ENCODE measurements at places on chromosomes 7 and 10. TPM values are rescaled to one million over a fixed set of nuclear protein-coding genes. Genes with fewer than 3 reads are reported as not detected.

DNA sequence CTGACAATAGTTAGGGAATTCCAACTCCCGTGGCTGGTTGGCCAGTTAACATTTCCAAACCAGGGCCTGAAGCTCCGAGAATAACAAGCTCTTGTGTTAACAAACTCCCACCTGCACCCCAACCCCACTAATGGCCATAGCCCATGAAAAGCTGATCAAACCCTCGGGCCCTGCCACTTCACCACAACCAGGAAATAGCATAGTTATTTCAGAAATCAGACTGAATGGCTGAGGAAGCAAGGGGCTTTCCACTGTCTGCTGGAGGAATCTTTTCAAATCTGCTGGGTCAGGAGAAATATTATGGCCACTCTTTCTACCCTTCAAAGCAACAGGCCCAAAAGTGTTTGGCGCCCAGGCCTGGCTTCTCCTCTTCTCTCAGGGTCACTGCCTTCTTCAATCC, 145.6 kb downstream of the GLCCI1 start:
- peaks cover 25% of the 10 kb centered on the region for H3K4me1 ChIP-seq
- no peak overlapping the region for H3K4me3 ChIP-seq
- peak overlapping the region; percentile 73 for H3K27ac ChIP-seq
- DNase-seq, result no peak

GRCh38 chr7:100884736-100885439, 4.6 kb downstream of the UFSP1 start:
- peak overlapping the region; percentile 76 for H3K4me3 ChIP-seq
- peaks cover 26% of the 10 kb centered on the region for H3K36me3 ChIP-seq
- H3K4me1 ChIP-seq, result peaks cover 42% of the 10 kb centered on the region
- H3K27me3 ChIP-seq, result no peaks in the 10 kb centered on the region

DNA sequence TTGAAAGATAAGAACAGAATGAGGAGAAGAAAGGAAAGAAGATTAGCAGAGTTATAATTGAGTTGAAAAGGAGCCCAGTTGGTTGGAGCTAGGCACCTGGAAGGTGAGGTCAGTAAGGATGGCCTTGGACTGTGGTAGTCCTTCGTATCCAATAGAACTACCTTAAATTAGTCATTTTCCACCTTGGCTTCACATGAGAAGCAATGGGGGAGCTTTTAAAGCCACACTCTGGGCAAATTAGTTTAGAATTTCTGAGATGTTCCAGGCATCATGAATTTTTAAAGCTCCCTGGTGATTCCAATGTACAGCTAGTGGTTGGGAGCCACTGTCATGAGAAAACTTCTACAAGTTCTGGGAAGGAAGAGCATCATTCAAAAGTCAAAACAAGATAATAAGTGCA, 27.3 kb upstream of the CYP3A5 start:
- H3K4me1 ChIP-seq, result no peaks in the 10 kb centered on the region
- DNase-seq, result no peak
- H3K36me3 ChIP-seq, result peaks cover 7% of the 10 kb centered on the region
- no peak overlapping the region for H3K27ac ChIP-seq

DNA sequence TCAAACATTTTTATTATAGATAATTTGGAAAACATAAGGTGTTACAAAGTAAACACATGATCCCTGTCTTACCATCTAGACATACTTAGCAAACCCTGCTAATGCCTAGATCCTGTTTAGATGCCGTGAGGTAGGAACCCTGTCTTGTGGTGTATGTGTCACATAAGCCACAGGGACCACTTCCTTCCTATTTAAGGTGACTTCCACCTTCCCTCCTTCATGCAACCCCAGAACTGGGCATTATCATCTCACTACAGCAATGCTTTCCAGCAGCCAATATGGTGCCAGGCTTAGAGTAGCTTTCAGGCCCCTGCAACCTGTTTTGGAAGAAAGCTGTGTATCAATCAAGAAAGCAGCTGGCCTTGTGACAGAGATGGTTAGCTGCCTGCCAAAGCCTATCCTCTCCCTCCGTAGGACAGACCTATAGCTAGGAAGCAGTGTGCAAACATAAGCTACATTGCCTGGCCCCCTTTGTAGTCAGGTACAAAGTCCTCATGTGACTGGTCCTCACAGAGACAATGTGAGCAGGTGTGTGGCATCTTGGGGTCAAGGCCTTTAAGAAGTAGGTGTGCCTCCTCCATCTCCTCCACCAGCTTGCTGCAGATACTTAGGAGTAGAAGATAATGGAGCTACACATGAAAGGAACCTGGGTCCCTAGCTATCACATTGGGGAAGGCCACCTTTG, 146.8 kb downstream of the SPAG6 start:
- H3K36me3 ChIP-seq, result no peaks in the 10 kb centered on the region
- peak overlapping the region; percentile 61 for H3K4me3 ChIP-seq
- no peak overlapping the region for H3K27ac ChIP-seq
- peaks cover 32% of the 10 kb centered on the region for H3K27me3 ChIP-seq
- DNase-seq, result no peak

DNA sequence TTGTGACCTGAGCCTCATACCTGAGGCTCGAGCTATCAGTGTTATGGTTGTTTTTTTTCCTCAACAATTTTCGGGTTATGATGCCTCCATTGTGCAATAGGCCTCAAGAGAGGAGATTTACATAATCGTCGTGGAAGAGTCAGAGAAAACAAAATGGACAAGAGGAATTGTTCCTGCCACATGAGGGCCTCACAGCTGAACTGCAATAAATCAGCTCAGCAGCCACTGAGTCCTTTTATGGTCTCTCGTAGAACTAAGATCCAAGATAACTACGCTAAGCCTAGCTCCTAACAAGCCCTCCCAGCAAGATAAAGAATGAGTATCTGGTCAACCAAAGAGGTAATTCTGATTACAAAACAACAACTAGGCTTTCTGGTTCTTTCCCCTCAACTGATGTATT, 336.8 kb downstream of the WDR11 start:
- no peaks in the 10 kb centered on the region for H3K27me3 ChIP-seq
- no peaks in the 10 kb centered on the region for H3K4me1 ChIP-seq
- no peak overlapping the region for H3K27ac ChIP-seq
- no peak overlapping the region for H3K4me3 ChIP-seq

The TYW1 gene
- total RNA-seq, result 23.0 TPM

The PRSS2 gene
- not detected for total RNA-seq

The SMKR1 gene
- 2.0 TPM for total RNA-seq

The PDCD11 gene
- total RNA-seq, result 18.7 TPM

All from T-helper 17 cell (primary cell).